NCI-H345 (cell line): ENCODE measurements at places on chromosomes 2 and 18.

GRCh38 chr2:166239548-166239947 lies 111.7 kb upstream of the SCN1A start:
- no peak for DNase-seq

- DNase-seq, result no peak
These were observed 63.7 kb upstream of the DNAJC10 start for GRCh38 chr2:182652326-182652725.

DNA sequence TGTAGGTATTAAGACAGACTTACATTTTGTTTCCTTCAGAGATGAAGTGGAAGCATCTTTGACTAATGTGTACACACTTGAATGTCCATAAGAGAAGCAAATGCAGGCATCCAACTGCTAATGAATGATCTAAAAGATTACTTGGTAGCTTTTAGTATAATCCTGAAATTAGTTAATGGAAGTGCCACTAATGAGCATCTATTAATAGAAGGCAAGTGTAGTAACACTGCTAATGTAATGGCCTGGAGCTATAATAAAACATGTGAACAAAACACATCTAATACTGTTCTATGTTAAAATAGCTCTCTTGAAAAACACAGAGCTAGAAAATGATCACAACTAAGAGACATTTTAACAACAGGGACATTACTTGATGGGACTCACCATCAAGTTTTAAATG lies 225.3 kb downstream of the SLC8A1 start:
- DNase-seq, result no peak

DNA sequence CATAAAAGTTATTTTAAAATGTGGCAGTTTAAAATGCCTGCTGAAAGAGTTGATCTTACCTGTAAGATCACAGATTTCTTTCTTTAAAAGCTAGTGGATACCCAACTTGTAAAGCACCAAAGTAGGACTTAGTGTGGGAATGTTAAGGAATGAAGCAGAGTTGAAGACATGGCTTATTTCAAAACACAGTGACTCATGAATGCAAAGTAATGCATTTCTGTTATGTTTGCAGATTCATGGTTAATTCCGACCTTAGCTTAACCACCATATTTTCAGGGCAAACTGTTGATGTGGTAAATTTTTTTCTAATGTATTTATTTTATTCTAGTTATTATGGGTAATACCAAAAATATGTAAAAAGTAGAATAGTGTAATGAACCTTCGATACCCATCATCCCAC lies 206.8 kb upstream of the FOSL2 start:
- no peak for DNase-seq

DNA sequence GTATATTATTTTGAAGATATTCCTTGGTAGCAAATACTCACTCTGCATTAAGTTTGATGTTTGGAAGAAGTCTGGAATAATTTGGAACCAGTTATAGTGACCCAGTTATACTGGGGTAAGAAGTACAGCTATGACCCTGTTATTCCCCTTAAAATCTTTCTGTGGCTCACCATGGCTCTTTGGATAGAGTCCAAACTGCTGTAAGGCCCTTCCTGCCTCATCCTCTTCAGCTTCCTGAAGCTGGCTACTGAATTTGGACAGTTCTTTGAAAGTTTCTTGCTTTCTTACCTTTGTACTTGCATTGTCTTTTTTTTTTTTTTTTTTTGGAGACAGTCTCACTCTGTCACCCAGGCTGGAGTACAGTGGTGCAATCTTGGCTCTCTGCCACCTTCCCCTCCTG lies 85.6 kb downstream of the ABI2 start:
- DNase-seq, result no peak

DNA sequence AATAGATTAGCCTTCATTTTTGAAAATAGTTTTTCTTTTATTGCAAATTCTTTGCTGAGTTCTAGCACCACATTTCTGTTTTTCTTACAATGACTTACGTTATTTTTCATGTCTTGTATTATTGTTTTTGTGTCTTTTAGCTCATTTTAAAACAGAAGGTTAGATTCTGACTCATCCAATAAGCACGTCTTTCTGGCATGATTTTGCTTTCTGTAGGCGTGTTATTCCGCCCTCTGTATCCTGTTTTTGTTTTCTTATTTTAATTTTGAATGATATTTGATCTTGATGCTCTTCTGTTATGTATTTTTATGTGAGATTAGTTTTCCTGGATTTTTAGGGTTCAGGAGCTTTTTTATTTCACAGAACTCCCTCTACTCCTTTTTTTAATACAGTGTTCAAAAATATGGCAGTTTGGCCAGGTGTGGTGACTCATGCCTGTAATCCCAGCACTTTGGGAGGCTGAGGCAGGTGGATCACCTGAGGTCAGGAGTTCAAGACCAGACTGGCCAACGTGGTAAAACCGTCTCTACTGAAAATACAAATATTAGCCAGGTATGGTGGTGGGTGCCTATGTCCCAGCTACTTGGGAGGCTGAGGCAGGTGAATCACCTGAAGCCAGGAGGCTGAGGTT lies 145.0 kb downstream of the CLIP4 start:
- DNase-seq, result no peak

GRCh38 chr2:145584353-145584752 lies 1064.4 kb upstream of the ZEB2 start:
- no peak for DNase-seq

- DNase-seq, result no peak
These were observed 11.6 kb upstream of the HNMT start for GRCh38 chr2:137952586-137953129.

DNA sequence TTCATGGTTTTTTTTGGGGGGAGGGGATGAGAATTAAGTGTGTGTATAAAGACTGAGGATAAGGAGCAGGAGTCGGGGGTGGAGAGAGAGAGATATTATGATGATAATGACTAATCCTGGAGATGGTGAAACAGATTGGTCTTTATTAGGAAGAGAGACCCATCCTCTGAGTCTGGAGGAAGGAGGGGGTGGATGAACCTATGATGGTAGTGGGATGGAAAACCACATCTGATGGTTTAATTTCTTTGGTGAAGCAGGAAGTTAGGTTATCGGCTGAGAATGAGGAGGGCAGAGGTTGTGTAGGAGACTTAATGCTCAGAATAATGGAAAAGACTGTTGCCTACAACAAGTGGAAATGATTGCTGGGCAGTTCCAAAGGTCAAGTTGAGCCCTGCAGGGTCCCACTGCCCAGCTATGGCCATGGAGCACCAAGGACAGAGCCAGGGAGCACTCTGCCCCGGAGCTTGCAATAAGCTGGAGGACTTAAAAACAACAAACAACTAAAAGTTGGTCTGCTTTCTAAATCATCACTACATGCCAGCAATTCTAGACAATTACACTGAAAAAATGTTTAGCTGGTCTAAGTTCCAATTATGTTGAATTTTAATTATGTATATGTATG lies 7.9 kb downstream of the SLC16A14 start:
- DNase-seq, result no peak

DNA sequence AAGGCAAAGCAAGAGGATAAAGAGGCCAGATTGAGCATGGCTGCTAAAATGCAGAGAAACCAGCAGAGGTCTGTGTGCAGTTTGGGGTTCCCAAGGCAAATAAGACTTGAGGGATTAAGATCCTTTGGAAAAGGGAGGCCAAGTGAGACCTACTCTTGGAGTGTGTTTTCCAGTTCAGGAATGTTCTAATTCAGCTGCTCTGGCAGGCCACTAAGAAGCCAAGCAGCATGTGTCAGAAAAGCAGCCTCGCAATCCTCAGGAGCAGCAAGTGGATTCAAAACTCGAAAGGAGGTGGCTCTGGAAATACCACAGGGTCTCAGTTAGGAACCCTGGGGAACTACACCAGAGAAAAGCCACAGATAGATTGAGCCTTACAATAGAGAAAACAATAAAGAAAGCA lies 569.2 kb downstream of the METTL4 start:
- DNase-seq, result no peak

DNA sequence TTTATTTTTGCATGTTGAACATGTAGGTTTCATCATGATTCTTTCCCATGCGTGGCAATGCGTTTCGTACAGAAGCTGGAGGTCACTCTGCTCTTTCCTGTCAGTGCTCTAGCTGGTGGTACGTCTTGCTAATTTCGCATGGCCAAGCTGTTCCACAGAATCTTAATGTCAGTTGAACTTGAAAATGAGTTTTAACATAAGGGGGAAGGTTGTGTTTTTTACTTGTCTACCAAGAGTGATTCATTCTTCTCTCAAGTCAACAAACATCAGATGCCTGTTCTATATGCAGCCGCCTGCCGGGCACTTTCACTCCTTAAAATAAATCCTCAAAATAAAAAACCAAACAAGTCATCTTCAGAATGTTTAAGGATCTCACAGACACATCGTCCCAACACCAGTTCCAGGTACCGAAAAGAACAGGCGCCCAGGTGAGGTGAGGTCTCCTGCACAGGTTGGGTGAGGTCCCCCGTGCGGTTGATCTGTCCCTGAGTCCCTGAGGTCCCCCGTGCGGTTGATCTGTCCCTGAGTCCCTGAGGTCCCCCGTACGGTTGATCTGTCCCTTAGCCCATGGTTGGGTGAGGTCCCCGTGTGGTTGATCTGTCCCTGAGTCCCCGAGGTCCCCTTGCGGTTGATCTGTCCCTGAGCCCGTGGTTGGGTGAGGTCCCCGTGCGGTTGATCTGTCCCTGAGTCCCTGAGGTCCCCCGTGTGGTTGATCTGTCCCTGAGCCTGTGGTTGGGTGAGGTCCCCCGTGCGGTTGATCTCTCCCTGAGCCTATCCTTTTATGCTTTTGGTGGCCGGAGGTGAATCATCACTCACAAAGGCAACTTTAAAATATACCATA lies 57.0 kb upstream of the KCNG2 start:
- DNase-seq, result no peak

- no peak for DNase-seq
These were observed 51.4 kb upstream of the SPRED2 start for GRCh38 chr2:65483763-65484162.

DNA sequence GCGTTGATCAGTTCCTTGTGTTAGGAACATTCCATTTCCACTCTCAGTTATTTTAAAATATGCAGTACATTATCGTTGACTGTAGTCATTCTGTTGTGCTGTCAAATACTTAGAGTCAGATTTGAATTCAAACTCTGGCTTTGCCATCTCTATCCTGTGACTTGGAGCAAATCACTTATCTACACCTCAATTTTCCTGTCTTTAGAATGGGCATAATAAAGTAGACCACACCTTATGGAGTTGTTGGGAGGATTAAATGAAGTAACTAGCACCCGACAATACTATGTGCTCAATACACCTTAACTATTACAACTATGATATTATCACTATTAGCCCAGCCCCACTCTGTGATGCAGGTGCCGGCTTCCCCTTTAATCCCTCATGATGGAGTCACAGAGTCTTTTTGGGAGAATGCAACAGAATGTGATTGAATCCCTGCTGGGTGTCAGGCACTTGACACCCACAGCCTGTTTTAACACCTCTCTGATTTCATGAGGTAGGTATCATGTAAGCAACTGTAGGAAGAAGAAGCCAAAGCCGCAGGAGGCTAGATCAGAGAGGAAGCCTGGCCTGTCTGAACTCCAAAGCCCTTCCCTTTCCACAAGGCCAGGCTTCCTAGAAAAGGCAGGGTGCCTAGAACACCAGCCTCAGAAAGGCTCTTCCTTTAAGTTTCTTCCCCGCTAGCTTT lies 308.4 kb downstream of the NAPG start:
- no peak for DNase-seq

- no peak for DNase-seq
These were observed 342.1 kb downstream of the SLC4A3 start for GRCh38 chr2:219969508-219969907.

DNA sequence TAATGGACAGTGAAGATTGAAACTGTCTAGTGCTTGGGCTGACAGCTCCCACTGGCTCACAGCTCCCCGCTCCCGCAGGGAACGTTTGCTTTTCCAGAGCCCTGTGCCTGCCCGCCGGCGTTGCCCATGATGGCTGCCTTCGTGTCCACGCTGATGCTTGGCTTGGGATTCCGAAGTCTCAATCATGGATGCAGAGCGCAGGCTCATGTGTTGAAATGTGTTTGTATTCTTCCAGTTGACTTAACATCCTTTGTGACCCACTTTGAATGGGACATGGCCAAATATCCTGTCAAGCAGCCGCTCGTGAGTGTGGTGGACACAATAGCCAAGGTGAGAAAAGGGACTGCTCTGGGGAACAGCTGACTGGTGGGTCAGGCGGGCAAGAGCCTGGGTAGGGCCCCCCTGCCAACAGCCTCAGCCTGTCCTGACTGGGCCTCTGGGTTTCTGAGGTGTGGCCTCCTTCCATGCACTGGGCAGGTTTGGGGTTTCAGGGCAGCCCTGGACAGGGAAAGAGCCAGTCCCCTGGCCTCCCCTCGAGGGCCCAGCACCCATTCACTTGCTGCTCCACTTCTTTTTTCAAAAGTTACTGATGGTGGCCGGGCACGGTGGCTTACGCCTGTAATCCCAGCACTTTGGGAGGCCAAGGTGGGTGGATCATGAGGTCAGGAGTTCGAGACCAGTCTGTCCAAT lies 42.8 kb downstream of the ATP6V1C2 start:
- no peak for DNase-seq

GRCh38 chr2:98734162-98734561 lies 3.2 kb upstream of the MGAT4A start:
- DNase-seq, result no peak

- no peak for DNase-seq
These were observed 126.6 kb downstream of the VAPA start for GRCh38 chr18:10040287-10041011.

- DNase-seq, result no peak
These were observed 685.2 kb downstream of the IRS1 start for GRCh38 chr2:226114436-226114835.

- DNase-seq, result no peak
These were observed 32.5 kb downstream of the CDC42EP3 start for GRCh38 chr2:37638973-37639372.

GRCh38 chr2:237431837-237432236 lies 17.9 kb upstream of the COL6A3 start:
- no peak for DNase-seq

DNA sequence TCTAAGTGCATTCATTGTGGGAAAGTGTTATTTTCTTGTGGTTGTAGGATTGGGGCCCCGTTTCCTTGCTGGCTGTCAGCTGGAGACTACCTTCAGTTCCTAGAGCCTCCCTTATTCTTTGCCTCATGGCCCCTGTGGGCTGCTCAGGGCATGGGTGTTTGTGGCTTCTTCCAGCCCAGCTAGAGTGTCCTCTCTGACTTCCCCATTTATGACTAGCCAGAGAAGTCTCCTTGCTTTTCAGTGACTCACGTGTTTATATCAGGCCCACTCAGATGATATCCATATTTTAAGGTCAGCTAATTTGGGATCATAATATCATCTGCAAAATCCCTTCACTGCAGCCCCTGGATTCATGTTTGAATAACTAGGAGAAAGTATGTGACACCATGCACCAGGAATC lies 62.8 kb downstream of the DTNA start:
- DNase-seq, result no peak

DNA sequence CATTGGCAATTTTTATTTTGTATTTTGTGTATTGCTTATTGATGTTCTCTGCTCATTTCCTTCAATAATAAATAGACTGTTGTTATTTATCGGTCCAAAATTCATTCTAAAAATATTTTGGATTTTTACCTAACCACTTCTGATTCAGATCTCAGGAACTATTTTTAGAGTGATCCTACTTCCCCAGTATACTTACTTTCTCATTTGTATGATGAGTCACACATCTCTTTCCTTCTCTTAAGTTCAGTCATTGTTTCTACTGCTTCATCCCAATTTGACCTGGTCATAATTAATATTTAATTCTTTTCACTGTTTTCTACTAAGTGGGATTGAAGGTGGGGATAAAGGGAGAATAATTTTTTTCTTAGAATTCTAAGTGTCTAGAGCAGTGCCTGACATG lies 75.1 kb downstream of the AGPS start:
- DNase-seq, result no peak
